Stimulated activated CD4-positive, alpha-beta T cell treated with anti-CD3 and anti-CD28 coated beads, Interleukin-1b, Interleukin-23, amount 100 ng/mL, for 1 hour (primary cell): ENCODE measurements at places on chromosomes 12 and 14.

DNA sequence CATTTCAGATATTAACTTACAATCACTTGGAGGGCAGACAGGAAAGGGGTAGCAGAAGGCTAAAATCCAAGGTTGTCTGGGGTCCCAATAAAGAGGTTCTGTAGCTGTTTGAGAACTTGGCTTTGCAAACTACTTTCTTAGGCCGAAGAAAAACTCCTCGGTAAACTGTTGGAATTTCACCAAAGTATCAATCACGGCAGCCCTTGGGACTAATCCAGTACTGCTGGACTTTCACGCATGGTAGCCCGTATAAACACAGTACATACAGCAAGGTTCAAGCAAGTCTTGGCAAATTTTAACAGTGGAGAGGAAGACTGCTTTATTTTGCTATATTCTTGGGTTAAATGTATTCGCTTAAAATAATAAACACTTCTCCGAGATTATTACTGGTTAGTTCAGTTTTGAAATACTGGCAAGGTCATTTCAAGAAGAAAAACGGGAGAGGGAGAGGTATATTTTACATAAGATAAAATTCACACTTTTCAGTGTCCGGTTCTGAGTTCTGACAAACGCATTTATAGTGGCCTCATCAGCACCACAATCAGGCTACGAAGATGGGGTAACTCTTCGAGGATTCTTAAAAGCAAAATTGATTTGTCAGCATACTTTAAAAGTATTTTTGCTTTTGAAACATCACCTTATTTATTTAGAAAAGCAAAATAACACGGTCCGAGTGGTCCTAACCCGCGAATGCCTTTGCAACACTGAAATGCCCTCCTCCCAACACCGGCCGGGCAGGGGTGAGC is 1.3 kb downstream of the SETD3 start:
- DNase-seq: no peak

GRCh38 chr14:57085801-57086200 is 182.9 kb downstream of the EXOC5 start:
- DNase-seq: no peak

DNA sequence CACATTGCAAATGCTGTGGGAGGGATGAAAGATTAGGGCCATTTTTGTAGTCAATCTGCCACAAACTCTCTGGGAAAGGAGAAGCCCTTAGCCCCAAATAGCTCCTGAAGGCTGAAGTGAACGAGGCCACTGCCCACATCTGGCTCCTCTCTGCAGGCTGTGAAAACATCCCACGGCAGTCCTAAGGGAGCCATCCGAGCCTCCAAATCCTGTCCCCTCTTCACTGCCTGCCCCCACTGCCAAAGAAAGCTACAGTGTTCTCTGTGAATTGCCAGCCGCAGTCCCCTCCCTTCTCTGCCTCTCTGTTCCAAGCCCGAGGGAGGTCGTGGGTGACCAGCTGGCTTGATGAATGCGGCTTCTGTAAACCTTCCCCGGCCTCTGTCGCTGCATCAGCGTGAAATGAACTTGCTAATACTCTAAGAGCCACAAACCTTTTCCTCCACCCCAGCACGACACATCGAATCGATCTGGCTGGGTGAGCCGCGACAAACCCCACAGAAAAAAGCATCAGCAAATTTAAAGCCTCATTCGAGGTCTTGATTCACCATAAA is 180.7 kb upstream of the NRXN3 start:
- DNase-seq: no peak

DNA sequence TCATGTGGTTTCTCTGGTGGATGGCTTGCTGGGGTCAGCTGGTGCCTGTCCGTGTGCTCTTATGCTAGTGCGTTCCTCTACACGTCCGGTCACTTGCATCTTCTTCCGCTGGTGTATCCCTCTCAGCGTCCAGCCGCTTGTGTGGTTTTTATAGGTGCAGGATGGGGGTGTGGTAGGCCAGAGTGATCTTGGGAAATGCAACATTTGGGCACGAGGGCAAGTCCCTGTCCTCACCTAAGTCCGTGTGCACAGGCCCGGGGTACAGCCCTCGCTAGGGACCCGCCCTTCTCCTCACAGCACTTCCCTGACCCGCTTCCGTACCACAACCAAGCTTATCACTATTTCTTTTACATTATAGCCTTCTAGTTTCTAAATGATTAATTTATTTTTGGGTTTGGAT is 17.3 kb downstream of the RERGL start:
- no peak for DNase-seq

DNA sequence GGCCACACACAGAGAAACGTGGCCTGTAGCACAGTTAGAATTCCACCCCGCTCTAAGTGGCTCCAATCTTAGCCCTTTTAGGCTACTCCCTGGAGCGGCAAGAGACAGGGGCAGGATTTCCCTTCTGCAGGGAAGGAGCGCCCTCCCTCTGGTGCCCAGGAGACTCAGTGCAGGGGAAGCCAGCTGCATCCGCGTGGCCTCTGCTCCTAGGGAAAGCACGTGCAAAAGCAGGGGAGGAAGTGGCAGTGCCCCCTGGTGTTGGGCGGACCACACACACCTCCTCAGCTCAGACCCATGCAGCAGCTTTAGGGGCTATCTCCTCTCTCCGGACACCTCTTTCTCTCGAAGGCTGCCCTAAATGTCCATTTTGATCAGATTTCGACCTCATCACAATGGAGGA is 50.0 kb downstream of the SPRING1 start:
- no peak for DNase-seq
